Inflammatory macrophage (primary cell): ENCODE measurements at places on chromosomes 6 and 20.
A peak's percentile ranks its signal among the peaks of the same experiment; 100 is the strongest.

DNA sequence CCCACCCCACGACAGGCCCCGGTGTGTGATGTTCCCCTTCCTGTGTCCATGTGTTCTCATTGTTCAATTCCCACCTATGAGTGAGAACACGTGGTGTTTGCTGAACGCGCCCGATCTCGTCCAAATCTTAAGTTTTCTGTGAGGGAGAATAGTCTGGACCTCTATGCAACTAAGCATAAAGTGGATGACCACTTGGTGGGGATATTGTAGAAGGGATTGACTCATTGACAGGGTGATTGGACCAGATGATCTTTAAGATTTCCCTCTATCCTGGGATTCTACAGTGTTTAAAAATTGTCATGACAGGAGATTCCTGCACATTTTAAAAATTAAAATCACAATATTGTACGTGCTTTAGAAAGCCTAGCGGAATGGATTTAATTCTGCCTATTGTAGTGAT lies 141.3 kb downstream of the TRMT11 start:
- no peak for DNase-seq

DNA sequence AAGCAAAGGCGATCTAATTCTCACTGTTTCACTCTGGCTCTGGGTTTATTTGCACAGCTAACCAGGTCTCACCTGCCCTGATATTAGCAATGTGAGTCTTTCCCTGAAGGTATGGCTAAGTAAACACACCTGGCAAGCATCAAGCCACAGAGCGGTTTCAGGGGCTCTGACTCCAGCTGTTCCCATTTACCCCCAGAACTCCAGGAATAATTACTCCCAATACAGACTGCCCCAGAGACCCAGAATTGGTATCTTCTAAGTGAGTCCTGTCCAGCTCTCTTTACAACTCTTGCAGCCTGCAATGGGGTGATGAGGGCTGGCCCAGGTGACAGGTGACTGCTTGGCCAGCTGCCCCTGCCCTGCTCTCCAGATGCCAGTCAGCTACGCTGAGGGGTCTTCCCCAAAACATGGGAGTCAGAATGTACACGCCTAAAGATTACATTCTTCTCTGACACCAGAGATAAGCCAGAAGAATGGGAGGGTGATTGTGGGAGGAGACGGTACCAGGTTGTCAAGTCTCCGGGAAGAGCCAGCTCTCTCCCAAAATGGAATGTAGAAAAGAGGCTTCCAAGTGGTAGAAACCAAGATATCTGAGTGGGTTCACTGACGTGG lies 4.9 kb upstream of the LRRN4 start:
- no peak for DNase-seq

- DNase-seq = no peak
Observed at GRCh38 chr6:39770446-39770845, 21.7 kb upstream of the DAAM2 start.

DNA sequence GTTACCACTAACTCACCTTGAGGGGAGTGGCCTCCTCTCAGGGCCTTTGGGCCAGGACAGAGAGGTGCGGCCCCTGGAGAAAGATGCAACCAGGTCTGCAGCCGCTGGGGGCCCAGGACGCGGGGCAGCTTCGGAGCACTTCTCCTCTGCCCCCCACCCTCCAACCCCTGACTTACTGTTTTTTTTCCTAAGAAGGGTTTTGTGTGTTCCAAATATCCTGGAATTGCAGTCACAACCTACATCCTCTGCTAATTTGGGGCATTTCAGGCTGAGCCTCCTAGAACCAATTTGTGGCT lies 1.7 kb downstream of the LINC00237 start:
- DNase-seq = no peak

DNA sequence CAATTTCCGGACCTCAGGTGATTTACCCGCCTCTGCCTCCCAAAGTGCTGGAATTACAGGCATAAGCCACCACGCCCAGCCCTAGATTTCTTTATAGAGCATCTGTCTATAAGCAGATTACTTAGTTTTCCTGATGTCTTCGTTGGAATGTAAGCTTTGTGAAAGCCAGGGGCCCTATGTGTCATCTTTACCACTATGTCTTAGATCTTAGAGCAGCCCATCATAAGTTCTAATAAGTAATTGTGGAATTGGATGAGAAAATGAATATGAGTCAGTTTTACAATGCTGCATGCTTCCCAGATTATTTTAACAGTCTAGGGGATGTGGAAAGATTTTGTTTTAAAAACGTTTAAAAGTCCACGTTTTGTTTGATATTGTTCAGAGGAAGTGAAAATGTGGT lies 9.1 kb upstream of the ZBTB2 start:
- DNase-seq = no peak

DNA sequence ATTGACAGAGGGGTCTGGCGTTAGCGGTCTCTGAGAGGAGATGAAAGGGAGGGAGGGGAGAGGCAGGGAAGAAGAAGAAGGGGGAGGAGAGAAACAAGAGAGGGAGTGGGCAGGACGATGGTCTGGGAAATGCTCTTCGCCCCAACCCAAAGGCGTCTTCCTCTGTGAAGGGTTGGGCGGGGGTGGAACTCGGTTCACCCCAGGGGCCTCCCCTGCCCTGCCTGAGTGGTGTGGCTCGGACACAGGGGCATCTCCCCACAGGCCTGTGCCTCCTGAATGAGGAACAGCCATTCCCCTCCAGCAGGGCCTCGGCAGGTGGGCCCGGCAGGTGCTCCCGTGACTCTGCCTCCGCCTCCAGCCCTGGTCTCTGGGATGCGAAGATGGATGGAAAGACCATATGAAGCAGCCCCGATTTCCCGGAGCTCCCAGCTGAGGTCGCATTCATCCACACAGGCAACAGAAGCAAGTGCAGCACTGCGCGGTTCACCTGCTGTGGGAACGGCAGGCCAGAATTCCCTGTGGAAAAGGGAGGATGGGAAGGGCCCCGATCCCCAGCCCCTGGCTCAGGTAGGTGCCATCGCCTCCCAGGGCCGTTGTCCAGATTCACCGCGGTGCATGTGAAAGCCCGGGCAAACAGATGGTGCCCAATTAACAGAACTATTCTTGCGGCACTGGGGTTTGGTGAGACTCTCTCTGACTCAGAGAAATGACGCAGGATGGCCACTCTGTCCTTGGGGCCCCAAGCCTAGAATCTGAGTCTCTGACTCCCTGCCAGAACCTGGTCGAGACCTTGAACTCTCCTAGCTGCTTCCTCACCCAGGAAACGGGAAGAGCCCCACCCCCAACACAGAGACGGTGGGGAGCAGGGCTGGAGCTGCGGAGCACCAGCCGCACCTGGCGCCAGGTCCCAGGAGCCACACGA lies 29.4 kb upstream of the RPS6KA2 start:
- DNase-seq = no peak

DNA sequence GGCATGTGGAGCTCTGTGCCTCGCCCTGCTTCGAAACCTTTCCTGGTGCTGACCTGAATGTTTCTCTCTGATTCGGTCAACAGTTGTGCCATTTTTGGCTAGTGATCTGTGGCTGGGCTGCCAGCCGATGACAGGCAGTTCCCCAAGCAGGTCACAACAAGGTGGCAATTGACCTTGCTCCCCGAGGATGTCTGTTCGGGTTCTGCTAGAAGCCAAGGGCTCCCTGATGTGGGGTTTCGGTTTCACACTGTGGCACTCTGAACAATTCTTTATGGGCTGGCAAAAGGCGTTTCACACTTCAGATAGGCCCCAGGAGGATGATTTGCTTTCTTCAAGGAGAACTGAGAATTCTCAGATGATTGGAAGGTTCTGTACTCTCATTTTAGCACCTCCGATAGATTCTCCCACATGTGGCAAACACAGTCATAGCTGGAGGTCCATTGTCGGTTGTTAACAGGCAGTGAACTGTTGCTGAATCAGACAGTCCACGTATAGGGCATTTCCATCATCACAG lies 135.6 kb downstream of the SLC24A3 start:
- no peak for DNase-seq

- DNase-seq = no peak
Observed at GRCh38 chr6:168413018-168413720, 27.8 kb upstream of the SMOC2 start.

GRCh38 chr6:13536796-13537526 lies 37.4 kb upstream of the SIRT5 start:
- DNase-seq = no peak

GRCh38 chr20:8094415-8094818 lies 37.6 kb upstream of the PLCB1 start:
- peak; percentile 28 for DNase-seq

DNA sequence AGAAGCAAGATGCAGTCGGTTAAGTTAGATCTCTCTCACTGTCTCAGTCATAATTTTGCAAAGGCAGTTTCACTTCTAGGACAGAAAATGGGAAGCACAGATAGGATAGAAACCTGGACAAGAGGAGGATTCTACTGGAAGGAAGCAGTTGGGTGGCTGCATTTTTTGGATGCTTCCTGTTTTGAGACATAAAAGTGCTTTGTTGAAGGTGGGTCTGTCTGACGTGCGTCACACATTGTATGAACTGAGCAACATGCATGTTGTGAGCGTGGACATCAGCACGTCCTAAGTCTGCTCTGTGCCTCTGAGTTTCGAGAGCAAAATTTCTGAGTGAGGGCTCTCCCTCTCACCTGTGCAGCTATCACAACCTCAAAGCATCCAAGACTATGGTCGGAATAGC lies 68.7 kb upstream of the SNX9 start:
- DNase-seq = no peak

GRCh38 chr6:36204068-36204753 lies 7.7 kb downstream of the BRPF3 start:
- peak; percentile 17 for DNase-seq

DNA sequence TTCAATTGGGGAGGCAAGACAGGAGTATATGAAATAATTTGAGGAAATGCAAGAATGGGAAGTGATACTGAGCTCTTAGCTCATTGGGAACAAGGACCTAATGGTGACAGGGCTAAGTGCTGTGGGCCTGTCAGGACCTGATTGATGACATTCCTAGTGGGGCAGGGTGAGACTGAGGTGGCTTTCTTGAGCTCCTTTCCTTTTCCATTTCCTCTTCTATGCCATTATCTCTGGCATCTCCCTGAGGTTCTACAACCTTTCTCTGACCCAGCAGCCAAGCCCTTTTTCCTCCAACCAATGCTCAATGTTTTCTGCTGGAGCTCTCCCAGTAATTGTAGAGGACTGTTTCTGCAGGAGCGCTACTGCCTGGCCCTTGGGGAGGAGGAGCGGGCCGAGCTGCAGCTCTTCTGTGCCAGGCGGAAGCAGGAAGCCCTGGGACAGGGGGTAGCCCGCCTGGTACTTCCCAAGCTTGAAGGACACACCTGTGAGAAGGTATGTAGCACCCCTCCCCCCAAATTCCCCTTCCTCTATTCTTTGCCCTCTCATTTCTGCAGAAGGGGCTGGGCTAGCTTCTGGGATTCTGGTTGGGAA lies 2.8 kb upstream of the TOMM6 start:
- DNase-seq = peak; percentile 81

DNA sequence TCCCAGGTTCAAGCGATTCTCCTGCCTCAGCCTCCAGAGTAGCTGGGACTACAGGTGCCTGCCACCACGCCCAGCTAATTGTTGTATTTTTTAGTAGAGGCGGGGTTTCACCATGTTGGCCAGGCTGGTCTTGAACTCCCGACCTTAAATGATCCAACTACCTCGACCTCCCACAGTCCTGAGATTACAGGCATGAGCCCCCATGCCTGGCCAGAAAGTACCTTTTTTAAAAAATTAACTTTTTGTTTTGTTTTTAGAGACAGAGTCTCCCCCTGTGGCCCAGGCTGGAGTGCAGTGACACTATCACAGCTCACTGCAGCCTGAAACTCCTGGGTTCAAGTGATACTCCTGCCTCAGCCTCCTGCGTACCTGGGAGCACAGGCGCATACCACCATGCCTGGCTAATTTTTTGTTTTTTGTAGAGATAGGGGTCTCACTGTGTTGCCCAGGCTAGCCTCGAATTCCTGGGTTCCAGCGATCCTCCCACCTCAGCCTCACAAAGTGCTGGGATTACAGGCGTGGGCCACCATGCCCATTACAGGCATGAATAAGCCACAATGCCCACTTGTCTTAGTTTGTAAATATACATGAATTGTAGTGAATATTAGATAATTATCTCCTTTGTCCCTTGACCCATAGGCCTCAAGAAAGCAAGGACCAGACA lies 17.4 kb upstream of the EEF1A1 start:
- no peak for DNase-seq

- DNase-seq = no peak
Observed at GRCh38 chr20:21126581-21126870, 644 bp downstream of the KIZ start.

GRCh38 chr6:42958125-42958524 lies 2.4 kb upstream of the GNMT start:
- DNase-seq = no peak

DNA sequence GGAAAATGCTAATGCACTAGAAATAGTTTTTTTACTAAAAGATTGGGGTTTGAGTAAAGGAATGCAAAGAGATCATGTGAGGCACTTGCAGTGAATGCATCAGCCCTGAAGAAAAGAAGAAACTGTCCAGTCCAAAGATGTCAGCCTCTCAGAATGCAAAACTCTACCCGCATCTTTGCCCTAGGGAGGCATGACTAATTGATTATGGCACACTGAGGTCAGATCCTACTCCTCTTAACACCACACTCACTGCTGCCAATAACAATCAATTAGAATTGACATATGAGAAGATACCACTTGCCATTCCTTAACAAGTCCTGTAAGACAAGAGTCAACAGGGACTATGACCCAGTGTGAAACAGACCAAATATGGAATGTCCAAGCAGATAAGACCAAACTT lies 262.3 kb upstream of the PLN start:
- DNase-seq = no peak
